Activated CD4-positive, alpha-beta T cell treated with anti-CD3 and anti-CD28 coated beads, Interleukin-2, amount 10 ng/mL, durations not matched to agents 24 days and 14 days (primary cell): ENCODE measurements at places on chromosomes 4 and X. TPM values are rescaled to one million over a fixed set of nuclear protein-coding genes. Genes with fewer than 3 reads are reported as not detected.

GRCh38 chrX:22078117-22078516 lies 46.0 kb downstream of the PHEX start:
- peaks cover 18% of the 10 kb centered on the region for H3K36me3 ChIP-seq
- DNase-seq: no peak
- peaks cover 6% of the 10 kb centered on the region for H3K4me1 ChIP-seq
- H3K27ac ChIP-seq: peak overlapping the region; percentile 82
- H3K27me3 ChIP-seq: no peaks in the 10 kb centered on the region

GRCh38 chr4:107654694-107655093 lies 65.3 kb downstream of the PAPSS1 start:
- H3K27me3 ChIP-seq: no peaks in the 10 kb centered on the region
- peaks cover 28% of the 10 kb centered on the region for H3K36me3 ChIP-seq
- no peak overlapping the region for H3K27ac ChIP-seq
- no peak overlapping the region for H3K4me3 ChIP-seq
- H3K4me1 ChIP-seq: no peaks in the 10 kb centered on the region

DNA sequence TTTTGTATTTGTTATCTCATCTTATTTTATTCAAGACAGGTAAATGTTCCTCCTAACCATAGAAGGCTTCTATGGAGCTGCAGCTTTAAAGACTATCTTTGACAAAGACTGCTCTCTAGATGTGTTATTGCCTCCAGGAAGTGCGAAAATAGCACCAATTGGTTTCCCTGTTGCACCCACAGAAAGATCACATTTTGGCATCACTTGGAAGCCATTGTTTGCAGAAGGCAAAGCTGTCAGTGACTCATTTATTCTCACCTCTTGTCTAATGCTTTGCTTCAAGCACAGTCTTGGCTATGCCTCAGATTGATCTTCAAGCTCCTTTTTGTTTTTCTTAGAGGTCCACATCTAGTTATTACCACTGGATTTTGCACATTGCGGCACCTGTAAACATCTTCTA lies 150.3 kb downstream of the PCDH7 start:
- H3K4me1 ChIP-seq: no peaks in the 10 kb centered on the region
- DNase-seq: no peak
- H3K36me3 ChIP-seq: no peaks in the 10 kb centered on the region
- no peaks in the 10 kb centered on the region for H3K27me3 ChIP-seq

Gene RBM3
- total RNA-seq: 317 and 318 TPM in 2 replicates

Gene GPRASP2
- 0.14 and 0.16 TPM in 2 replicates for total RNA-seq
